ENCODE measurements at places on chromosomes 2 and 18.

GRCh38 chr2:241574911-241575623 lies 16.5 kb downstream of the BOK start:
- no peak for DNase-seq

DNA sequence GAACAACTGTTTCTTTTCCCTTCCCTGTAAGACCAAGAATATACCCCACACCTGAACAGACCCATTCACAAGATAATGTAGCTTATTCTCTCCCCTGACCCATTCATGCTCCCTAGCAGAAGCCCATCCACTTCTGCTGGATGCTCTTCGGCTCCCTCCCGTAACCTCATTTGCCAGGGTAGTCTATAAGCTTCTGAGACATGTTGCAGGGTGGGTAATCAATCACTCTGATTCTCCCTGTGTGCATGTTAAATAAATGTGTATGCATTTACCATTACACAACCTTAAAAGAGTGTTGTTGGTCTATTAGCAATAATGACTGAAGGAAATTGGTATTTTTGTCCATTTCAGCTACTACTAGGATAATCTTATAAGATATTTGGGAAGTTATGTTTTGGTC lies 1.3 kb downstream of the SLC19A3 start:
- no peak for DNase-seq

DNA sequence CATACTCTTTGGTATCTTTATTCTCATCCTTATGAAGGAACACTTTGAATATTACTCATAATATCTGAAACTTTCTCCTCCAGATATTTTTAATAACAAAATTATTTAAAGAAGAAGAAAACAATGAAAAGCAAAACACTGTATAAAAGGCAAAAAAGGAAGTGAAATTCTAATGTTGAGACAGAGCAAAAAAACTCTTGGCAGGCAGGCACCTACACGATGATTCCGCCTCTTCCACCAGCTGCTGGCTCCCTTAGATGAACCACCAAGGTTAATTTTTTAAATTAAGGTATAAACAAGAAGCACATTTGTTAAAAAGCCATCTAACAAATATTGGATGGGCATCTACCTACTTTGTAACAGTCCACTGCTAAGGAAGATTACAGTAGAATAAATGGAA lies 434.7 kb downstream of the EPHA4 start:
- DNase-seq, result no peak

GRCh38 chr18:37176621-37176934 lies 347.7 kb downstream of the KIAA1328 start:
- no peak for DNase-seq

All from osteocyte (in vitro differentiated cells).